ENCODE measurements at places on chromosomes 3 and 15.

DNA sequence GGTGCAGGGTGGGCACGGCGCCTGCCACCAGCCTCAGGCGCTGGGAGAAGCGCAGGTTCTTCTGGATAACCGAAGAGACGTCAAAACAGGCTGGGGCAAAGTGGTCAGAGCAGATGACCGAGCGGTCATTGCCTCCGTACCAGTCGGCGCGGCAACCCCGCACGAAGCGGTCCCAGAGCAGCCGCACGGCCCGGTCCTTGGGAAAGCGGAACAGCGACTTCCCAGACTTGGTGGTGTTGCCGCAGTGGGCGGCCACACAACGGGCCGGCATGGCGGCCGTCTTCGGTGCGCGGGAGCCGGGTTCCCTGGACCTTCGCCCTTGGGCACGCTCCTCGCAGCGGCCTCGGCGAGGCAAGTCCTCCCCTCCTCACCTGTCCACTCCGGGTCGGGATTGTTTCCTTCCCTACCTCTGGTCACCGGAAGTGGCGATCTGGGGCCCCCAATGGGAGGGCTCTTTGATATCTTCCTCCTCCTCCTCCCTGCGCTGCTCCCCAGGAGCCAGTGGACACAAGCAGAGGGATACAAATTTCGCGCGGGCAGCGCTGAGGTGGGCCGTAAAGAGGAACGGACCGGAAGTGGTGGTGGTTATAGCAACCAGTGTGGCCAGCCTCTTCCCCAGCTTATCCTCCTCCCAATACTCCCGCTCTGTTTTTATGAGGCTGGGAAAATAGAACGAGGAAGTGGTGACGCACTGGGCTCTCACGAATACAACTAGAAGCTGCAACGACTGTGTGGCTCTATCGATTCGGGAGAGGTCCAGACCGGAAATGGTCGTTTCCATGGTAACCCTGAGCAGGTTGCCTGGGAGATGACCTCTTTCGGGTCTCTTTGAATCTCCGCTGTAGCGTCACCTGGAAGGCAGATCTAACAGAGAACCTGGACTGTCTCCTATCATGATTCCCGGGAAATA is at the start of the genes LRRC49 and THAP10:
TSS of gene LRRC49 (plus strand) at position 825 of the 910 bp plus-strand sequence. CDS start at position 894, 69 bp downstream.
TSS of gene THAP10 (minus strand) at position 432 of the 910 bp plus-strand sequence. CDS start at position 271, 161 bp downstream.
- peak; percentile 69 for DNase-seq

- DNase-seq, result no peak
These were observed 269.8 kb downstream of the THRB start for GRCh38 chr3:24224666-24225384.

GRCh38 chr3:134370611-134371531 is 3.4 kb downstream of the AMOTL2 start:
- DNase-seq, result no peak

- DNase-seq, result no peak
These were observed 140.5 kb upstream of the CADPS start for GRCh38 chr3:63015614-63016309.

GRCh38 chr15:94322141-94322540 is 90.8 kb downstream of the MCTP2 start:
- no peak for DNase-seq

DNA sequence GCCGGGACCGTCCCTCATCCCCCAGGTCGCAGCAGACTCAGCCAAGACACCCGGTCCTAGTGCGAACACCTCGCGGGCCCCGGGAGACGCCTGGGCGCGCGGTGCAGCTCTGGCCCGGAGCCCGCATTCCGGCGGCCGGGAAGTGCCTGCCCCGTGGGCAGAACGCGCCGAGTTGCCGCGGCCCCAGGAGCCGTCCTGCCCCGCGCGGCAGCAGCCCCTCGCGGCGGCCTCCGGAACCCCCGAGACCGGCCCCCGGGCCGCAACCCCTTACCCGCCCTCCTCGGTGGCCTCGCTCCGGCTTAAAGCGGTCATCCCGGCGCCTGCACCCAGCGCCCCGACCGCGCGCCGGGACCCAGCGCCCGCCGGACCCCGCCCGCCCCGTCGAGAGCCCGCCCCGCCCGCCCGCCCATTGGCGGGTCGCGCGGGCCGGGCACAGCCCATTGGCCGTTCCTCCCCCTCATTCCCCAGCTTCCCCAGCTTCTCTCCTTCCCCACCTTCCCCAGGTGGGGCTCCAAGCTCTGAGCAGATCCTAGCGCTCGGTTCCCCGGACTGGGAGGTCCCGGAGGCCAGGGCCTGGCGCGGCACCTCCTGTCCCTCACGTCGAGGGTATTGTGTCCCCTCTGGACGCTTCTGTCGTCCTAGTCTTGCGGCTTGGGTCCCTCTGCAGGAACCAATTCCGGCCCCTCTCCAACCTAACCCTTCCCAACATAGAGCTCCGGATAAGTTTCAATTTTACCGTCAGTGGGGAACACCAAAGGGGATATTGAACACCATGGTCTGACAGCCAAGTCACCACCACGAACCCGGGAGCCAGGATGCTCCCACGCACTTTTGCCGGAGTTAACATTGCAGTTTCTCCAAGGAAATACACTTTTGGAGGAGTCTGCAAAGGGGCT is at the start of gene GRAMD2A:
TSS of gene GRAMD2A (minus strand) at position 328 of the 896 bp plus-strand sequence.
- no peak for DNase-seq

DNA sequence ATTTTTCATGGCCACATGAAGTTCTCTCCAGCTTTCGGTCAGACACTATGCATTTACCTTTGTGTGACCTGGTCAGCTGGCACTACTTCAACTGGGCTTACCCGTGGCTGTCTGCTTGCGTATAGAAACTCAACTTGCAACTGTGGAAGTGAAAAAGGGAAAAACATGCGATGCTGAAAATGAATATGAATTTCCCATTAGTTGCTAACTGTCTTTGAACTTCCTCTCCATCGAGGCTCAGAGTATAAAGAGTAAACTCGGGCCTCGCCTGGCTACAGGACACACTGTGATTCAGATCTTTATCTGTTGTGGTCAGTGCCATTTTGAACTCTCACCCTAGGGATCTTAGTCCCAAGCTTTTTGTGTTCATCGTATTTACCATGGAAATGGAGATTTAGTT is 26.8 kb downstream of the NFKBIZ start:
- DNase-seq, result no peak

GRCh38 chr15:69576948-69577351 is 124.3 kb downstream of the RPLP1 start:
- DNase-seq, result peak; percentile 27

DNA sequence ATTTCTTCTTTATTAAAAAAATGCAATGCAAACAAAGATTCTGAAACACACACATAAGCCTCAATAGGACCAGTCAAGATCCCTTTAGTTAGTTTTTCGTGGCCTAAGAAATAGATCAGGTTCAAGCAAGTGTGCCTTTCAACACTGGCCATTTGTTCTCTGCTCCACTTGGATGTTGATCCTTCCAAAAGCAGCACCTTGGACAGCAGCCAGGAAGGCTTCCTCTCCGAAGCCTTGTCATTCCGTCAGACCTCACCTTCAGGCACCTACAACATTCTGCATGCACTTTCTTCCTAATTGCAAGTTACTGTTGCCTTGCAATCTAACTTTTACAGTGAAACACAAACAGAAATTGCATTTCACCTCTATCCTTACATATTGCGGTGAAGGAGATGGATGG is 155.9 kb upstream of the FEZF2 start:
- peak; percentile 48 for DNase-seq

- no peak for DNase-seq
These were observed 1114.0 kb upstream of the GBE1 start for GRCh38 chr3:82875401-82875800.

DNA sequence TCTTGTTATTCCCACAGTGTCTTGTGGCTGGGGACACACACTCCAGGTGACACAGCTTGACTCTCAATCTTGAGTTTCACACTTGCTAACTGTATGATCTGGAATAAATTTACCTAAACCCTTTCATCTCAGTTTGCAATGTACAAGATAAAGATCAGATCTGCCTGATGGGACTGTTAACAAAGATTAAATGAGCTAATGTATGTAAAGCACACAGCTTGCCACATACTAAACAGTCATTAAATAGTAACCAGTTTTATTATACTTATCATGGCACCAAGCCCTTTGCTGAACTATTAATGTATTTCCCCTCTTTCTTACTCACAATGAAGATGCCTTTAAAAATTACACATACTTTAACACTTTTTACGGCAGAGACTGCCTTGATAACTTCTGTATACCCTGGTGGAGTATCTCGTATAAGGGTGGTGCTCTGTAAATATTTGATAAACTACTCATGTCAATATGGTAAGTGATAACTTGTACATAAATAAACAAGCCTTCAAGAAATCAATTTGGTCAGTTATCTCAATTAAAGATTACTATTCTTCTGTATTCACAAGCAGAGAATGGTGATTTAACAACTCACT is 184.5 kb downstream of the STAG1 start:
- DNase-seq, result no peak

- peak; percentile 100 for DNase-seq
These were observed at the start of gene MLH1 for GRCh38 chr3:36993326-36994283. MLH1 (plus strand) TSS chr3:36993518; CDS start chr3:36993548, 30 bp downstream.

DNA sequence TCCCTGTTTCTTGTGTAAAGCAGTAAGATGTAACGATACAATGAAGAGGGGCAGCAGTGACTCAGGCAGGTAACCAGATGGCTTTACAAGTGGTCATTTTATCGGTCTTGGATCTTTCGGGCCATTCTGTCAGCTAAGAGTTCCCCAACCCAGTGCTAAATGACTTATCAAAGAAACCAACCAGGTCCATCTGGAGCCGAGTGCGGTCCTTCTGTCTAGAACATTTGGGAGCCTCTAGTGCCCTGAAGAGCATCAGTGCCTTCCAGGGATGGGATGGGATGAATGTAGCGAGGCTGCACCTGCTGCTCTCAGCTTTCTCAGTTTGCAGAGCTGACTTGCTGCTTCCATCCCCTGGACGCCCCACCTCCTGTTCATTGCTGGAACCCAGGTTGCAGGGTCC is 131.7 kb upstream of the AGBL1 start:
- DNase-seq, result no peak

- no peak for DNase-seq
These were observed 109.1 kb downstream of the POLQ start for GRCh38 chr3:121436641-121437040.

GRCh38 chr3:20145874-20146273 is 40.1 kb downstream of the SGO1 start:
- no peak for DNase-seq

- DNase-seq, result no peak
These were observed at the start of gene PRTG for GRCh38 chr15:55742927-55743728. PRTG (minus strand) TSS chr15:55743152; CDS start chr15:55742931, 221 bp downstream.

DNA sequence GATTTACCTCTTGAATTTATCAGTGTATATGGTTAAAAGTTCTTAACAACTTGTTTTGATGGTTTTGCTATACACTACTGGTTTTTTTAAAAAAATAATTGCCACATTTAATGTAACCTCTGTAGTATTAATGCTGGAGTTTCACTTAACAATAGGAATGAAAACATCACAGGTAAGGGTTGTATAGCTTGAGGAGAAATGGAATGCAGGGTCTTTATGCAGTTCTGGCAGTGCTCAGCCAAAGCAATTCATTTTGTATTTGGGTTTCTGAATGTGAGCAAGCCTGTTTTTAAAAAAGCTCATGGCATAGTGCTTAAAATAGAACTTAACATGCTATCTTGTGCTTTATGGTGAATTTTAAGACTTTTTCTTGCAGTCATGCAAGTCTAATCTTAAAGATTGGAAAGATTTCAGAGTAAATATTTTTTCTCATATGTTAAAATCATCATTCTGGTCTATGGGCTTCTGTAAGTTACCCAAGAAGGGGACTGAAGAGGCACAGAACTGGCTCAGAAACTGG is 8.9 kb downstream of the PIAS1 start:
- DNase-seq, result no peak

- no peak for DNase-seq
These were observed 49.2 kb downstream of the CACNA2D3 start for GRCh38 chr3:54171509-54171908.
